ENCODE measurements at places on chromosomes 2 and 18.

DNA sequence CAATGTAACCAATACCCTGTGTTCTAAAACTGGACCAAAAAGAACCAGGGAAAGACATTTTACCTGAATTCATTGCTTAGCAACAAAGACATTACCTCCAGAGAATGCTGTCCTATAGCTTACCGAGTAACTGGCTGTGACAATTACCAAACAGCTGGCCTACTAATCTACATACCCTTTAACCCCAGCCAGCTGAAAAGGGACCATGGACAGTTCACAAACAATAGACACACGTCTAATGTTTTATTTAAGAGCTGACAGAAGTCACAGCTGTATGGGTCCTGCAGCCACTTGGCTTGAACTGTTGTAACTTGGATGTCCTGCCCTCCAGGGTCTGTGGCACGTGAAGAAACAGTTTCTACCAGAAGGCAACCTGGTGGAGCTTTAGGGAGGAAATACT, 130.1 kb upstream of the EFEMP1 start:
- no peak for DNase-seq

DNA sequence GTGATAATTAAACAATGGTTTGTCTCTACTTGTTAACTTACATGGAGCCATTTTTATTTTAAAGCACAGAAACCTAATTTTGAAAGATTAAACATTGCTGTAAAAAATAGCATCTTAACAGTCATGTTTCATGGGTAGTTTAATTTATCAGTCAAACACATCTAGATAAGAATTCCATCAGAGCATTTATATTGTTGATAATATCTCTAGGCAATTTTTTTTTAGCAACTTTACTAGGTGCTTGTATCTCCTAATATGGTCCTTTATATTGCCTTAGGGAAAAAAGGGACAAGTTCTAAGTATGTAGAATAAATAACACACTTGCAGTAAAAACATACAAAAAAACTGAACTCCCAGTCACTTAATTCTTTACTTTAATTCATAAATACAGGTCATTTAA, 863 bp downstream of the CSRNP3 start:
- DNase-seq = no peak

- no peak for DNase-seq
Measured at GRCh38 chr2:238834982-238835381, 12.9 kb upstream of the TWIST2 start.

DNA sequence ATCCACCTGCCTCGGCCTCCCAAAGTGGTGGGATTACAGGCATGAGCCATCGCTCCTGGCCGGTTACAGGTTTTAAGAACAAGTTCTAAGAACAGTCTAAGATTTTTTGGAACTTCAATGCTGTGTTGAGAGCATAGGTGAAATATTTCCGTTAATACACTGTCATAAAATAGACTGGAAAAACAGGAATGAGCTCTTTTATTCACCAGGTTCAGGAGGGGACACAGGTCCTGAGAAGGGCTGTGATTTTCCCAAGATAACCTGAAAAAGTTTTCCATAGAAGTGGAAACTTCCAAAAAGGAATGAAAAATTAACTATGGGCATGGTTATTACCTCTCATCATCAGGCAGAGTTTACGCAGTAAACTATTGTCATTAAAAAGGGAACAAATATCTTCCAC, 97.6 kb upstream of the TMEM178A start:
- DNase-seq = no peak

DNA sequence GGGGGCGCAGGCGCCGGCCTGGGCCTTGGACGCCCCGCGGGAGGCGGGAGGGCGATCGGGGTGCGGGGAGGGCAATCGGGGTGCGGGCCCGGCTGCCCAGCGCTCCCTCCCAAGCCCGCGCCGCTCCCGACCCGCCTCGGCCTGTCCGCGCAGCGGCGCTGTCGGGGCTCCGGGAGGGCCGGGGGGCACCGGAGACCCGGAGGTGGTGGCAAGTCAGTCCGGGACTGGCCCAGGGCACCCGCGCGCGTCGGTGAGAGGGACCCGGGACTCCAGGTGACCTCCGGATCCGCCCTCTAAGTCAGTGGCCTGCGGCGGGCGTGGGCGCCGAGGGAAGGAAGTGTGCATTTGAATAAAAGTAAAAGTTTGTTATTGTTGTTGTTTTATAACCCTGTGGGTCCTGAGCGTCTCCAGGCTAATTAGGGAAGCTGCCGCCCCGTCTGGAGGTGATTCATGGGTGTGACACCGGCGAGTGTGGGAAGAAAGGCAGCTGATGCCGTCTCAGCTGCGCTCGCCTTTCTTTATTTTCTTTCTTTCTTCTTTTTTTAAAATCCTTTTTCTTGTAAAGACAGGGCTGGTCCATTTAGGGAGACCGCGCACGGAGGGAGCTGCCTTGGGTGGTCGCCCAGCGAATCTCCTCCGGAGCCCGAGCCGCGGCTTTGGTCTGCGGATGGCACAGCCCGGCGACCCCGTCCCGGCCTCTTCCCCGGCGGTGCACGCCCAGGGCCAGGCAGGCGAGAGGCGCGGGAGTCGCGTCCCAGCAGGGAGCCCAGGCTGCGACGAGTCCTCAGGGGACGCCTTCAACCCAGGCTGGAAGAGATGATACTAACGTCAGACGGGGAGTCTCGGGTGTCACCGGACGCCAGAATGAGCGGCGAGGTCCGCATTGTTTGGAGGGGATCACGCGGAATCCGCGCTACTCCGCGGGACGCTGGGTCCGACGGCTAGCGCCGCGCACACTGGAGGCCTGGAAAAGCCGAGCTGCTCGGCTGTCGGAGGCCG, 627 bp upstream of the CRACDL start:
- DNase-seq = no peak

DNA sequence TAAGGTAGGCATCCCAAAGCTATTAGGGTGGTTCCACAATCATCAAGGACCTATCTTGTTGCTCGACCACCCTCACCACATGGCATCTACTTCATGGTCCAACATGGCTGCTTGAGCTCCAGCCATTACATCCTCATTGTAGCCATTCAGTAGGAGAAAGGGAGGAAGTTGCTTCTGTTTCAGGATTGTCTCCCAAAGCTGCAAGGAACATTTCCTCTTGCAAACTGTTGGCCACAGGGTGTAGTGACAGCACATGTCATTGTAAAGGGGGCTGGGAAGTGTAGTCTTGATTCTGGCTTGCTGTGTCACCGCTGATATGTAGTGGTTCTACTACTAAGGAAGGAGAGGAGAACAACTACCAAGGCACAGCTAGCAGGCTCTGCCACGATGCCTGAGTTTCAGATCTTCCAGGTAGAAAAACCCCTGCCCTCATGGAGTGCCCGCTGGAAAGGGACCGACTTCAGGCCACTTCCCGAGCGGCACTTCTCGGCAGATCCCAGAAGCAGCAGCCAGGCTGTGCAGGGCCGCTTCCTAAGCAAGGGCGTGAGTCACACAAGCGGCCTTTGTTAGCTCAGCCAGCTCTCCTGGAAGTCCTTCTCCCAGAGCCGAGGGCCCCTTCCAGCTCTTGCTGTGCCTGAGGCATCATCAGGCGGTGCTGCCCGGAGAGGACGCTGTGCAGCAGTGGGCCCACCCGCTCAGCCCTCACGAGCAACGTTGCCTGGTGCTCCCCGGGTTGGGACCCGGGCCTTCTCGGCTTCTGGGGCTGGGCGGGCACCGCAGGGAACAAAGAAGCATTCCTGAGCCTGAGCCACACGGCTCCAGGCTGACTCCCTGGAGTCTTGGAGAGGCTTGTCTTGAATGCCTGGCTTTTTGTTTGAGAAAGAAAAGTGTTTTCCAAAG, 58.2 kb downstream of the HS6ST1 start:
- DNase-seq = peak; percentile 19

DNA sequence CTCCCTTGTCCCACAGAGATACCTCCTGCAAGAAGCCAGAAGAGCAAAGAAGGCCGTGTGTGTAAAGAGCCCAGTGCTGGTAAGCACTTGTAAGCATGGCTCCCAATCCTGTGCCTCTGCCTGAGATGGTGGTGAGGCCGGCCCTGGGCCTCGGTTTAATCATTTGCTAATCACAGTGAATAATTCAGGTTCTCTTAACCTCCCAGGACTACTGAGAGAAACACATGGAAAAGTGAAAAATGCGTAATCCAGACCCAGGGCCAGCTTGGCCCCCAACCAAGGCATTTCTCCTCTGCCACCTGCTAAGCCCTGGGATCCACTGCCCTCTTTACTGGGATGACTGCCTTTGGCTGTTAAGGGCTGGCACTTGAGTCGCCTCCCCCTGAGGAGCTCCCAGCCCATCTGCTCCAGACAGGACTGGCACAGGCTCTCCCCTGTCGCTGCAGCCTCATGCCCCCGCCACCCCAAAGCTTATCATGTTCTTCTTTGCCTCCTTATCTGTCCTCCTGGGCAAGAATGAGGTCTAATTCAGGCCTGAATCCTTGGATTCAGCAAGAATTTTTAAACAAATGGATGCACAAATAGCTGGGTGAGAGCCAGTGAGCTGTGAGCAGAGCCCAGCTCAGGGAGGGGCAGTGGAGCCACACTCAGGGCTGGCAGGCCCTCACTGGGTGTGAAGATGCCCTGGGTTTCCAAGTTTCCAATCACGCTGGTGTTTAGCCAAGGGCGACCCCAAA, 193.9 kb upstream of the HS6ST1 start:
- DNase-seq = no peak

DNA sequence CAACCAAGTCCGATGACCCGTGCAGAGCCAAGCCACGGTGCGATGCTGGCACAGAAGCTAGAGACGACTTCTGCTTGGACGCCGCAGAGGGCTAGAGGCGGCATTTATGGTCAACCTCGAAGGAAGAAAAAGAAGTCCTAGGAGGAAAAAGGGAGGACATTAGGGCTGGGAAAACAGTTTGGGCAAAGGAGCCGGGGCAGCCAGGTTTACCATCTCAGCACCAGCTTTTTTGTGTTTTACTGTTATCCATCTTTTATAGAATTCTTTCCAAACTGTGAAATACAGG, 643 bp upstream of the DTNB start:
- no peak for DNase-seq

DNA sequence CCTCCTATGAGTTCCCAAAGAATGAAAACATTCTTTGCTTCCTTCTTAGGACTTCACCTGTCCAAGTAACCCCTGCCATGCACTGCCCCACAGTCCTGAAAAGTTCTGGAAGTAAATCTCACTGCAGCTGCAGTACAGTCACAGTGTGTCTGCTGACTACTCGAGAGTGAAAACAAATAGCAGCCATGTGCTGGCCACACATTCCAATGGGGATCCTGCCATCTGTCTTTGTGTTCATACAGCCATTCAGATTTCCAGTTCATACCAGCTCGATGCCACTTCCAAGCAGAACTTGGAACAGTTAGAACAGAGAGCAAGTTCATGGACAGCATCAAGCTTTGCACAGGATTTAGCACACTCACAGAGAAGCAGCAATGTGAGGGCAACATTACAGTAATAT, 629.9 kb upstream of the ACVR2A start:
- no peak for DNase-seq

DNA sequence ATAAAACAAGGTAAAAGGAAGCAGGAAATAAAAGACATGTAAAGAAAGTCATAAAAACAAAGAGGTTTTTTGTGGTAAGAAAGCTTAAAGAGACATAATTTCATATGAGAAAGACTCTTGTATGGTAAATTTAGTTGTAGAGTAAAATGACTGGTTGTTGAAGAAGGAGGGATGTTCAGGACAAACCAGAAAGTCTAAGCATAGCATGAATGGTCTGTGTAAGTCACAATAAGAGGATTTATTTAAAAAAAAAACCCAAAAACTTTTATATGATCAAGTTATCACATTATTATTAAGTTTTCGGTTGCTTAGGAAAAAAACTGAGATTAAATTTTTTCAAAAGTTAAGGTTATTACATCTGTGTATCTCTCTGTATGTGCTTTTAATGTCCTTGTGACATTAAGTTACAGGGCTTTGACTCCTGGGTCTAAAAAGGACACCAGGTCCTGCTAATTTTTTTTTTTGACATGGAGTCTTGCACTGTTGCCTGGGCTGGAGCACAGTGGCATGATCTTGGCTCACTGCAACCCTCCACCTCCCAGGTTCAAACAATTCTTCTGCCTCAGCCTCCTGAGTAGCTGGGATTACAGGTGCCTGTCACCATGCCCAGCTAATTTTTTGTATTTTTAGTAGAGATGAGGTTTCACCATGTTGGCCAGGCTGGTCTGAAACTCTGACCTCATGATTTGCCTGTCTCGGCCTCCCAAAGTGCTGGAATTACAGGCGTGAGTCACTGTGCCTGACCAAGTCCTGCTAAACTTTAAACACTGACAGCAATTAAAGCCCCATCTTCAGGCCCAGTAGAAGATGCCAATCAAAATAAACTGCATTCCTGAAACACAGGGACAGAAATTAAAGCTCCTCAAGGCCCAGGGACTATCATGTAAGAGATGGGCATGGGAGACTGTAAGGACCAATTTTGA, 14.2 kb upstream of the OXER1 start:
- DNase-seq = no peak

DNA sequence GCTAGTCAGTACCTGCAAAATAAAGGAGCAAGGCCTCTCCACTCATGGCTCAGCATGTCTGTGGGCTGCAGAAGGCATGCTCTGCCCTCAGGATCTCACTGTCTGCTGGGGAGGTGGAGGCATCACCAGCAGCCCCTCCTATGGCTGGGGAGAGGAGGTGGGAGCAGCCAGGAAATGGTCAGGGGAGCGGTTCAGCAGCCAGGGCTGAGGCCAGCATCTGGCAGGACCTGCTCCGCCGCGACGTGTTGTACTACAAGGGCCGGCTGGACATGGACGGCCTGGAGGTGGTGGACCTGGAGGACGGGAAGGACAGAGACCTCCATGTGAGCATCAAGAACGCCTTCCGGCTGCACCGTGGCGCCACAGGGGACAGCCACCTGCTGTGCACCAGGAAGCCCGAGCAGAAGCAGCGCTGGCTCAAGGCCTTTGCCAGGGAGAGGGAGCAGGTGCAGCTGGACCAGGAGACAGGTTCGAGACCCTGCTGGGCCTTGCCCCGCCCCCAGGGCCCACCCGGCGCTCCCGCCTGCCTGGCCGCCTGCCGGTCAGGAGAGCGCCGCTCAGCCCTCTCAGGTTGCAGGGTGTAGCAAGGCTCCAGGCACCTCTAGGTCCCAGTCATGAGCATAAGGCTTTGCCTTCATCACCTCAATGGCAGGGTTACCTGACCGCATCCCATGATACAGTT, 49.0 kb downstream of the FAM168B start:
- no peak for DNase-seq

DNA sequence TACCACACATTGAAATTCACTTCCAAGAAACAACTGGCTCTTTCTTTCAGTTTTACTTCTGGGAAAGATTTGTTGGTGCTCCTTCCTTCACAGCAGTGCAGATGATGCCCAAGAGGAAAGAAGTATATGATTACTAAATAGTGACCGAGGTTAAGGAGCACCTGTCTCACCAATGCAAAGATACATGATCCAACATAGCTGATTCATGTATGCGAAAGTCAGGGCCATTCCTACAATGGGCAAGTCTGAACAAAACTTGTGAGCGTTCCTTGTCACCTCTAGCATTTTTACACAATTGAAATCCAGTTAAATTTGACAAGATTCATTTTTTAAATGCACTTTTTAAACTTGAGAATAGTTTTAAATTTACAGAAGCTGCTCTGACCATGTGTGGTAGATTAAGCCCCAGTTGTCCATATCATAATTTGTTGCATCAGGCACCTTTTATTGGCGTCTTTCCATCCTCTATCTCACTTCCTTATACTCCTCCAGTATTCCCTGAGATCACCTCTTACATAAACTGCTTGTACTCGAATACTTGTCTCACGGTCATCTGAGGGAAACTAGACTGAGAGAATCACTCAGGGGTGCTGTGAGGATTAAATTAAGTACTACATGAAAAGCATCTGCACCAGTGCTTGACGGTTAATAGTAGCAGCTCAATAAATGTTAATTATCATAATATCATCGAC, 438.8 kb upstream of the CDH20 start:
- DNase-seq = no peak

Data from NCI-H460 (cell line).